ENCODE measurements at places on chromosomes 2 and 18. TPM values are rescaled to one million over a fixed set of nuclear protein-coding genes. Genes with fewer than 3 reads are reported as not detected.

Gene TMEM37
- total RNA-seq: not detected

Gene CREG2
- not detected for total RNA-seq

Gene HK2
- total RNA-seq: 40.9 TPM

Gene FAM110C
- total RNA-seq: 0.68 TPM

Gene MGAT4A
- 152 TPM for total RNA-seq

Gene PTPN2
- 68.1 TPM for total RNA-seq

Gene CAD
- total RNA-seq: 60.4 TPM
